ENCODE measurements at places on chromosomes 1 and 21.

- no peak for DNase-seq
These were observed 128.3 kb downstream of the LRRC40 start for GRCh38 chr1:70077066-70077465.

- DNase-seq, result no peak
These were observed 42.2 kb upstream of the TARBP1 start for GRCh38 chr1:234520908-234521817.

- no peak for DNase-seq
These were observed 62.9 kb downstream of the TRABD2B start for GRCh38 chr1:47934243-47934805.

DNA sequence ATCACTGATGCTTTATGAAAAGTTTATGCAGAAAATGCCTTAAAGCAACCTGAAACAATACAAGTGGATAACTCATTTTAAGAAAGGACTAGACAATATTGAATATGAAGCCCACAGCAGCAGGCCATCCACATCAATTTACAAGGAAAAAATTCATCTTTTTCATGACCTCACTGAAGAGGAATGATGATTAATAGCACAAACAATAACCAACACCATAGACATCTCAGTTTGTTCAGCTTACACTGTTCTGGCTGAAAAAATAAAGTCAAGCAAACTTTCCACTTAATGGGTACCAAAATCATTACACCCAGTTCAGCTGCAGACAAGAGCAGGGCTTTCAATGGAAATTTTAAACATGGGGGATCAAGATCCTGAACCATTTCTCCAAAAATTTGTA lies 380.6 kb upstream of the NEGR1 start:
- no peak for DNase-seq

DNA sequence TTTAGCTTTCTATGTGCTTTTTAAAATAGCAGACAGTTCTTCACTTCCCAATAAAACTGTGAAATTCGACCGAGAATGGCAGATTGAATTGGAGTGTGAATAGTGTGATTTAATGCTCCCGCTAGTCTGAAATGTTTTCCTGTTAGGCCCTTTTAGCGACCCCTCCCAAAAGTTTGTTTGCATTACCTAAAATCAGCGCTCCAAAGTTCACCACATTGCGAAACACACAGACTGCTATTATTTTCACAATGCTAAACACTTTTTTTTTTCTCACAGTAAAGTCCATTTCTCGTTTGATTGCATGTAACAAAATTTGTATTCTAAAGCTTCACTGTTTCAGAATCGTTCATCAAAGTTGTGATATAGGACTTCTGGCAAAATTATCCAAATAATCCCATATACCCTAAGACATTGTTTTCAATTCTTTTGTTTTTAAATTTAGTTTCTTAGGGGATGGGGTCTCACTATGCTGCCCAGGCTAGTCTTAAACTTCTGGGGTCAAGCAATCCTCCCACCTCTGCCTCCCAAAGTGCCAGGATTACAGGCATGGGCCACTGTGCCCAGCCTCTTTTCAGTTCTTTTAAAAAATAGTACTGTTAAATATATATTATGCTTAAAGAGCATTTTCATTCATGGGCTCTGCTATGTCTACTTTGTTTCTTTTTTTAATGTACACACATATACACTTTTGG lies 76.5 kb upstream of the USH2A start:
- no peak for DNase-seq

DNA sequence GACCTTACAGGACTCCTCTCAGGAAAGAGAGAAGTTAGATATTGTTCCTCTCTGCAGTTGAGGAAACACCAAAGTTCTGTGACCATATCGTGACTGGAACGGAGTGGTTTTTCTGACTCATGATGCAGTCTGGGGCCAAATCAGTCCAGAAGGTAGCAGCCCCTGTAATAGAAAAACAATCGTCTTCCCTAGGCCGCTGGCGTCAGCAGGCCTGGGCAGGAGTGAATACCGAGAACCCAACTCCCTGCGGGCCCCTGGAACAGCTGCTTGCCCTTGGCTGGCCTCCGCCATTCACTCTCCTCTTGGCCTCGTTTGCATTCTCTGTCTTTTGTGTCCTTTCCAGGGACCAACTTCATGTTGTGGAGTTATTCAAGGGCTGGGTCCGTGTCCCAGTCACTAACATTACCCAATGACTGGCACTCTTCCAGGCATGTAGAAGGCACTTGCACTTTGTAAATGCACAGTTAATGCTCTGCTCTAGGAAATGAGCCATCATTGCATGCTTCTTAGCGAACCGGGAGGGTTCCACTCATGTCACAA lies 10.9 kb upstream of the CD101 start:
- DNase-seq, result no peak

DNA sequence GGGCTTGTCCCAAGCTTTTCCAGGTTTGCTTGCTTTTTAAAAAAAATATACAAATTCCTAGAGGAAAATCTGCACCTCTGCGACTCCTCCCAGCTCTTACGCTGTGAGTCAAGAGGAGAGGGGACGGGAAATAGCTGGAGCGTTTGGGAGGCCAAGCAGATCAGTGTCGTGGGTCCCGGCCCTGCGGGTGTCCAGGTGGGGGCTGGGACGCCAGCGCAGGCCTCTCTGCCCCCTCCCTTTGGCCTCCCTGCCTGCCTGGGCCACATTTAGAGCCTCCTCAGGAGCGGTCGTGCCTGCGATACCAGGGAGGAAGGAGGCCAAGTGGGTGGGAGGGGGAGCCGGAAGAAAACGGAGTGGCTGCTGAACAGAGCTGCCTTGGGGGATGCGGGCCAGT lies 9.0 kb downstream of the WNT4 start:
- DNase-seq, result no peak

DNA sequence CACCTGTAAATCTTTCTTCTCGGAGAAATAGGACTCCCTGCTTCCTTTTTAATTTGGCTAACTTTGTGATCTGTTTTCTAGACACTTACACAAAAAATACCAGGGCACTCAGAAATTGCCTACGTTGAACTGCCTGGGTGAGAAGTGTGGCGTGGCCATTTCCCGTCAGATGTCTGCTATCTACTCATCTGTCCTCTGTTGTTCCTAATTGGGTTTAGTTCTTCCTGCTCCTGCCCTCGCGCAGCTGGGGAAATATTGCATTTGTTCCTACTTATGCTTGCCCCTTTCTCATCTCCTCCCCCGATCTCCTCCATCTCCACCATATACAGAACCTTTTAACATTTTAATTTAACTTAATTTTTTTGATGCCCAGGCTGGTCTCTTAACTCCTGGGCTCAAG lies 55.1 kb downstream of the CD58 start:
- DNase-seq, result no peak

- no peak for DNase-seq
These were observed 359.0 kb downstream of the RGS7 start for GRCh38 chr1:240998024-240998423.

- DNase-seq, result no peak
These were observed 3.1 kb downstream of the CCDC190 start for GRCh38 chr1:162857850-162858249.
